Mesendoderm (in vitro differentiated cells): ENCODE measurements at places on chromosomes 4 and X.

- DNase-seq, result no peak
These were observed 29.2 kb downstream of the MSX1 start for GRCh38 chr4:4888695-4889094.

DNA sequence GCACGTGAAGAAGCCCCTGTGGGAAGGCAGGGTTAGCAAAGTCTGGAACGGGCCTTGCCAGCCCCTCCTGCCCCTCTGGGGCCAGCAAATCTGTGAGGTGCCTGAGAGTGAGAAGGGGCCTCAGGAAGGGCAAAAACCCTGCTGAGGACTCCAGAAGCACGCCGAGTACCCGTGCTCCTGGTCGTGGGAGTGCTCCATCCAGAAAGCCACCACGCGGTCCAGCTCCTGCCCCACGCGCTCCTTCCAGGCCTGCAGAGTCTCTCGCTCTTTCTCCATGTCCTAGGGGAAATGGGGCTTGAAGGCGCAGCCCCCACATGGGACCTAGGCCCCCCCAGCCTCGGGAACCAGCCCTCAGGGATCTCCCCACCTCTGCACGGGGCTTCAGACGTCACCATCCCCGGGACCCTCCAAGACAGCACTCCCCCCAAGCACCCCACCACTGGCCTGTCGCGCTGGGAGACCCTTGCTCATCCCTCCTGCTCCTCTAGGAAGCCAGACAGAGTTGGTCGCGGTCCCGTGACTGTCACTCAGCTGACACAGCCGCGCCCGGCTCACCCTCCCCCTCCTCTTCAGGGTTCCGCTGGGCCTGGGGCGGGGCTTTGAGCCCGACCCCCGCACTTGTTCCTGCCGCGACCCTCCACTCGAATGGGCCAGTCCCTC, at the start of gene RENBP:
Gene RENBP, minus strand, starts transcription at position 504 of the 660 bp plus-strand sequence. Its CDS starts 33 bp downstream, at position 471.
- peak; percentile 68 for DNase-seq

- peak; percentile 80 for DNase-seq
These were observed 12.2 kb upstream of the ODAM start for GRCh38 chr4:70183168-70183939.

- no peak for DNase-seq
These were observed 717.1 kb upstream of the HS3ST1 start for GRCh38 chr4:12145768-12146167.

- DNase-seq, result no peak
These were observed 301.2 kb upstream of the PPARGC1A start for GRCh38 chr4:24190761-24191695.

GRCh38 chrX:78123190-78123589, 16.3 kb downstream of the TAF9B start:
- DNase-seq, result no peak

DNA sequence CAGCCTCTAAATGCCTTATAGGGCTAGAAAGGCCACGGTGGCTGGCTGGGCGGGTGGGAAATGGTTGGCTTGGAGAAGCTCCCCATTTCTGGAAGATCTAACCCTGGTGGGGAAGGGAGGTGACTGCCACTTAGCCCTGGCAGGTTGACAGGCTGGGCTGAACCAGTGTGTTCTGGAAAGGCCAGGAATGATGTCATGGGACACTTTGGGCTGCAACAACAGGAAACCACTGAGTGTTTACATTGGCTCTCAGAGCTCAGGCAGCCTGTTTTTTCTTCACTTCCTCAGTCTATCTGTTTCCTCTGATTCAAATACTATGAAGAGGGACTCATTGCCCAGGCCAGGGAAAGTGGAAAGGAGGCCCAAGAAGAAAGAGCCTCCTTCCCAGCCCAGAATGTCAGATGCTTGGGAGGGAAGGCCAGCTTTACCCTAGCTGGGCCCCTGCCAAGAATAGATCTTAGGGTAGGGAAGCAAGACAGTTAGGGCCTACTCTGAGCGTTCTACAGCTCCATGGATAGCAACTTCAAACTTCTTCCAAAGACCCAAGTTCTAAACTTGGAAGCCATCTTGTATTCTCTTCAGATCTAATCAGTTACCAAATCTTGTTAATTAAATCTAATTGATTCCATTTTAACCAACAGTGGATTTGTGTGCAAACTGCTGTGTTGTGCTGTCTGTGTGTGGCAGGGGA, 65.8 kb upstream of the MSN start:
- DNase-seq, result peak; percentile 33

DNA sequence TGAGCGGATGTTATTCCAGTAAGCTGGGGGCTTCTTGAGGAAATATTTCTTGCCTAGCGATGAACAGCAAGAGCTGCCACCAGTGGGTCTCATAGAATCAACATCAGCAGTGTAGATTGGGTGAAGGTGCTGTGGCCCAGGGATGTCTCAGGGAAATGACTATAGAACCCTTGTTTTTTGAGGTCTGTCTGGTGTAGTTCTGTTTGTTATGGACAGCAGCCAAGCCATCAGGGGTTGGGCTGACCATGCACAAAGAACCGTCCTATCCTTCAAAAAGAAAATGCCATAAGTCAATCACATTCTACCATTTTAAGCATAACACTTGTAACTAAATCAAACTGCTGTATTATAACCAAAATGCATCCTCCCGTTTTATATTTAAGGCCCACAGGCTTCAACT, 17.3 kb upstream of the C1GALT1C1 start:
- DNase-seq, result no peak

GRCh38 chr4:128186623-128187022, 101.0 kb downstream of the PGRMC2 start:
- peak; percentile 11 for DNase-seq

DNA sequence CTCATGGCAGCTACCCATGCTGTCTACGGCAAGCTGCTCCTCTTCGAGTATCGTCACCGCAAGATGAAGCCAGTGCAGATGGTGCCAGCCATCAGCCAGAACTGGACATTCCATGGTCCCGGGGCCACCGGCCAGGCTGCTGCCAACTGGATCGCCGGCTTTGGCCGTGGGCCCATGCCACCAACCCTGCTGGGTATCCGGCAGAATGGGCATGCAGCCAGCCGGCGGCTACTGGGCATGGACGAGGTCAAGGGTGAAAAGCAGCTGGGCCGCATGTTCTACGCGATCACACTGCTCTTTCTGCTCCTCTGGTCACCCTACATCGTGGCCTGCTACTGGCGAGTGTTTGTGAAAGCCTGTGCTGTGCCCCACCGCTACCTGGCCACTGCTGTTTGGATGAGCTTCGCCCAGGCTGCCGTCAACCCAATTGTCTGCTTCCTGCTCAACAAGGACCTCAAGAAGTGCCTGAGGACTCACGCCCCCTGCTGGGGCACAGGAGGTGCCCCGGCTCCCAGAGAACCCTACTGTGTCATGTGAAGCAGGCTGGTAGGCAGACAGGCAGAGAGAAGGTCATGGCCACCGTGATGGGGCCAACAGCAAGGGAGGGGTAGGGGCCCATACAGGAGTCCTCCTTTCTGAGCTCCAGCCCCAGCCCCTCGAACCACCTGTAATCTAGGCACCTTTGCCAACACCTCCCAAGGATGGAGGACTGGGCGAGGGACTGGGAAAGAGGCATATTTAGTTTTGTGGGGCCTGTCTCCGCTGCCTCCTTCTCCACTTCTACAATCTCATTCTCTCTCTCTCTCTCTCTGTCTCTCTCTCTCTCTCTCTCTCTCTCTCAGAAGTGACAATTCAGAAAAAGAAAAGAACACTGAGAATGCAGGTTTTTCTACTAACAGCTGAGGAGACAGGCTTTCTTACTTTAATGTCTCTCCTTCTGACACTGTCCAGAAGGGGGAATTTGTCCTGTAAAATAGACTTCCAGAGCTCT, 4.7 kb upstream of the TSPYL2 start:
- DNase-seq, result no peak

DNA sequence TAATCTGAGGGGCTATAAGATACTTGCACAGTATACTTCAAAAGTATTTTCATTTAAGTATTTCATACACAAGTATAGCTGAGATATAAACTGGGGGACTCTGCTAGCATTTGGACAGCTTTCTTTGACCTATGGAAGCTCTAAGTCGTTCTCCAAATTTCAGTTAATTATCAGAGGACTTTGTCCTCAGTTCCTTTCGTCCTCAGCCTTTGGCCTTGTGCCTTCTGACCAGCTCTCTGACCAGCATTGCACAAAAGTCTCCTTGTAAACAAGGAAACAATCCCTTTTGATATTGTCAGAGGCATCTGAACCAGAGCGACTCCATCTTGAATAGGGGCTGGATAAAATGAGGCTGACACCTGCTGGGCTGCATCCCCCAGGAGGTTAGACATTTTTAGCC, 464.0 kb upstream of the FAM241A start:
- no peak for DNase-seq

DNA sequence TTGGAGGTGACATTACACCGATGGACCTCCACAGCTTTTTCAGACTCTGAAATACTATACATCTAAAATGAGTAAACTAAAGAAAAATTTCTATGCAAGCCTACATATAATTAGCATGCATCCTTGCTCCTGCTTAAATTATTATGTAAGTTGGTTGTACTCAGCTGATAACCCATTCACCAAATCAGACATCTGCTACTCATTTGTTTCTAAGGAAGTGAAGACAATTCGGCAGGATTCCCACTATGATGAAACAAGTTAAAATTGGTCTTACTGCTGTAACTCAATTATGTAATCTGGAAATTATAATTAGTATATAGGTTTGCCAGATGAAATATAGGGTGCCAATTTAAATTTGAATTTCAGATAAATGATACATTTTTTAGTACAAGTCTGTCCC, 59.5 kb upstream of the FGF13 start:
- no peak for DNase-seq

DNA sequence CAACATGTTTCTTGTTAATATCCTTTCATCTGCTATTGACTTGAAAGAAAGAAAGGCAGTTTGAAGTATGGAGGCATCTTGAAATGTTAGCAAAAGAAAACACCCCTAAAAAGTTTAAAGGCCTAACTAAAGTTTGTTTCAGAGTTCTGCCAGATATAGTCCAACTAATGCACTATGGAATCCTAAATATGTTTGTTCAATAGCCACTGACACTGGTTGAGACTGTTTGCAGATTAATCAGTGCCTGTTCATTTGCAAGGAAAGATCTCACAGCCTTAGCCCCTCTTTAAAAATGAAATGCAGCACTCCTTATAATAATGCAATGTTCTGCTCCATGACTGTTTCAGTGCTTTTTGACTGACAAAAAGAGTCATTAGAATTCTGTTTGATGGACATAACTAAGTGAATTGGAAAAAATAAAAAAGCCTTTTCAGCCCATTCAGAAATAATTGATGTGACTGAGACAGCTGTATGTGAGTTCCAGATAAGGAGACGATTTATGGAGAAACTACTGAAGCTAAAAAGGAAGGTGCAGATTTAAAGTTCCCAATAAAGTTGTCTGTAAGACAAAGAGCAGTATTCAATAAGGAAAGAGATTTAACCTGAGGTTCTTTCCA, 192.0 kb downstream of the PCDH7 start:
- DNase-seq, result no peak

DNA sequence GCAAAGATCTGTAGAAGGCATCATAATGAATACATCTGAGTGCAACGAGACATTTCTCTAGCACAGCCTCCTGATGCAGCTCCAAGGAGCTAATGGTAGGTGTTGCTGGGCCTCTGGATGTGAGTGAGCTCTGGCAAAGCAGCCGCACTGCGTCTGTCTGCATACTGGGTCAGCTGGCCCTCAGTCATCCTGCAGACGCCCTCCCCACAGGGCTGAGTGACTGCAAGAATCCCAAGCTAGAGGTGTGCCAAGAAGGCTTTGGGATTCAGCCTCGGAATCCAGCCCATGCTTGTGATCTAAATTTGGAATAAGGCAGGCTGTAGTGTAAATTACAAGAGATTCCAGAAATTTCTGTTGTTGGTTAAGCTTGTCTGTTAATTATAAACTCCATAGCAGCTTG, 18.5 kb downstream of the HERC3 start:
- no peak for DNase-seq

- DNase-seq, result no peak
These were observed 125.2 kb upstream of the USP9X start for GRCh38 chrX:40960041-40960440.

DNA sequence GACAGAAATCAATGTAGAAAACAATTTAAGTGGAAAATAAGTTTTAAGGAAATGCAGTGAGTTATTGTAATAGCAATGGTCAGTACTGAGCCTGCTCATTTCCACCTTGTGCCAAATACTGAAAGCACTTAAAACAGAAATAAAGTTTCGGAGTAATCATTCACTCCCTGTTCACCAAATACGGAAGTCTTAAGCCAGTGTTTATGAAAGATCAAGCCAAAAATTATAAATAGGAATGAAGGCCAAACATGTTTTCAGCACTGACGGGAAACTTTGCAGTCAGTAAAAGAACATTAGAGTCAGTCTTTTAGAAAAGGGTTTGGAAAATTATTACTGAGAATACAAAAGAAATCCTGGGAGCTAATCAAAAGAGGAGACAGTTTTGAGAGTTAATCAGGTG, 178.6 kb downstream of the DMD start:
- DNase-seq, result no peak

DNA sequence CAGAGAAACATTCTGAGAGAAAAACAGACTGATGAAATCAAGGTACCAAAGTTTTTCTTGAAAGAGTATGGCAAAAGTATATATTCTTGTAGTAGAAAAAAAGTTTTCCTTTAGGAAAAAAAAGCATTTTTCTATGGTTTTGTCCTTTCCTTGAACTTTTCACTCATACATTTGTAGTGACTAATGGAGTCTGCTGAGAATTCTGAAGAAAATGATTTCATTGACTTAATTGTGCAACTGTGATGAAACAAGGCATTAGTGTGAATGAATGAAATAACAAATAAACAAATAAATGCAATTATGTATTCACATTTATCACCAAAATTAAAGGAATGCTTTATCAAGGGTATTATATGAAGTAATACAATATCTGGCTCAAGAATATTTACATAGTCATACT, 5.7 kb downstream of the CSN1S1 start:
- no peak for DNase-seq

- DNase-seq, result no peak
These were observed 52.0 kb upstream of the FRAS1 start for GRCh38 chr4:78005086-78005485.

DNA sequence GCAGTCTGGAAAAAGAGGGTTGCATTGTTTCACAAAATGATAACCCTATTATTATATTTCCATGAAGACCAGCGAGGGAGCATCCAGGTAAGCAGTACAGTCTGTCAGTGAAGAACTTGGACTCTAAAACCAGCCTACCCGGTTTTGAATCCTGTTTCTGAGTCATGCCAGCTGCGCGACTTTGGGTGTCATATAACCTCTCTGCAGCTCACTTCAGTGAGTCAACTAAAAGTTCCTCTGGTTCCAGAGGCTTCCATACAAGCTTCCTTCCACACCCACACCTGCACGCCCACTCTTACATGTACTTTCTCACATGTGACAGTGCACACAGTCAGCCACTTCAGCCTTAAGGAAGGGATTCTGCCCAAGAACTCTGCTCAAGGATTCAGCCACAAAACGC, 49.8 kb upstream of the PRPS2 start:
- no peak for DNase-seq

- DNase-seq, result no peak
These were observed 136.6 kb downstream of the FBXW7 start for GRCh38 chr4:152399246-152399645.
